ENCODE measurements at places on chromosomes 16 and 17. TPM values are rescaled to one million over a fixed set of nuclear protein-coding genes. Genes with fewer than 3 reads are reported as not detected.
A peak's percentile ranks its signal among the peaks of the same experiment; 100 is the strongest.

DNA sequence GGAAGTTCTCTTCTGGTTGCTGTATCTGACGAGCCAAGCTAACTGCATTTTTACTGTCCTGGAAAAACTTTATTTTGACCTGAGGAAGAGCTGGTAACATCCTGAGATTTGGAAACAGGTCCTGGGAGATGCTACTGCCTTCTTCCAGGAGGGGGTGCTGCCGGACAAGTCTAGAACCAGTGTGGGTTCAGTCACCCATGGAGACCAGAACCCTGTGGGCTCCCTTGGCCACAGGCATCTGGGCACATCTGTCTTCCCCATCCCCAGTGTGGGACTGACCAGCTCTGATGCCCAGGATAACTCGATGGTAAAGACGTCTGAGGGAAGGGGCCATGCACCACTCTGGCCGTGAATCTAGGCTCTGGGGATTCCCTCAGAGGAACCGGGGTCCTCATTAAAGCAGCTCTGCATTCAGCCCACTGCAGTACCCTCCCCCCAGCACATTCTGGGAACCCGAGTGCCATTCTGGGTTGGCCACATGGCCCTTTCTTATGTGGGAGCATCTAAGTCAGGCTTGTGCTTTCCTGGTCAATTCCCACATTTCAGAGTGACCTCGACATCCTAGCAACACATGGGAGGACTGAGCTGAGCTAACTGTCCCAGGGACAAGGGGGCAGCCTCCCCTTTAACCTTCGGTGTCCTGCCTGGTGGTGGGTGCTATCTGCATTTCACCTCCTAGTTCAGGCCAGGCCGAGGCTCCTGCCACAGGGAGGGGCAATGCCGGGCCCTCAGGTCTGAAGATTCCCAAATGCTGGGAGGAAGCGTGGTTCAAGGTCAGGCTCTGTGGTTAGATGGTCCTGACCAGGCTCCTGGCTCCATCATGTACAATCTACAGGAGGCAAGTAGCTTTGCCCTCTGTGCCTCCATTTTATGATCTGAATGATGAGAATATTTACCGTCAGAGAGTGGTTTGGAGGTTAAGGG lies 6.4 kb downstream of the C16orf86 start:
- DNase-seq, result peak; percentile 40

Gene KRTAP2-2
- not detected for total RNA-seq

DNA sequence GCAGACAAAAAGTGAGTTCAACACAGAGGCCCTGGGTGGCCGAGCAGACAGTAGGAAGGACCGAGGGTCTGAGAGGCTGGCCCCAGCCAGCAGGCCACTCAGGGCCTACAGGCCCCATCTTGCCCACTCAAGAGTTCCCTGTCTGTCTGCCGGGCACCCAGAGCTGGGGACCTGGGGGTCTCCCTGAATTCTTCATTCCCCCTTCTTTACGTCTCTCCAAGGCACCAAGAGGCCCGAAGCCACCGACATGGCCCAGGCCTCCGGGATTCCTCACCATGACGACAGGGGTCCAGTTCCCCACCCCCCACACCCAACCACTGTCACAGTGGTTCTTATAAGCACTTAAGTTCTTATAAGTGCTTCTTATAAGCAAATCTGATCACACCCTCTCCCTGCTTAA lies 49.2 kb downstream of the NOS2 start:
- no peak for DNase-seq

DNA sequence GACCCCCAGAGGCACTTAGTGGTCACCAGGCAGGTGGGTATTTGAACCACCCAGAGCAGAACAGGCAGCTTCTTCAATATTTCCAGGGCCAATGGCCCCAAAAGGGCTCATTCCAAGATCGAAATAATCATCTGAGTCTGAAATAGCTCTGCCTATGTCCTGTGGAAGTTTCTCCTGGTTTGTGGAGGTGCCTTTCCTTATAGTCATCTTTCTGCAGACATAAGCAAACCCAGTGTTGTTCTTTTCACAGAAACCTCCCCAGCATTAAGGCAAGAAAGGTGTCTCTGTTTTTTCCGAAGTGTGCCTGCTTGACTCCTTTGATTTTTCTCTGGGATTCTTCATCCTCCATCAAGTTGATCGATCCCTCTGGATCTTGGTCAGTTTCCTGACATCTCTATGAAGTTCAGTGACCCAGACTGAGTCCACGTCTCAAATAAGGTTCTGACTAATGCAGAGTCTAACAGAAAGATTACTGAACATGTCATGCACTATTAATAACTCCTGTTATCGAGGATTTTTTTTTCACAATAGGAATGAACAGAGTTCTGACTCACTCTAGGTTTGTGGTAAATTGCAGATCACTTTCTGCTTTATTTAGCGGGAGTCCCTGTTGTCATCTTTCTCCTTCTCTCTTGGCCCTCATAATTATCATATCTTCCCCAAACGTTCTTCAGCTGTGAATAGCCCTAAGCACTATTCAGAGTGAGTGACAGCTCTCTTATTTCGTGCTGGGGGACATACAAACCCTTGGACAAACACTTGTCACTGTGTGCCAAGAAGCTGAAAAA lies 1.5 kb downstream of the LRRC3C start:
- DNase-seq, result no peak

GRCh38 chr16:20026361-20027072 lies 47.2 kb downstream of the GPR139 start:
- DNase-seq, result no peak

Gene COX4I1
- total RNA-seq, result 521 TPM

Gene MRC2
- total RNA-seq, result 6.7 TPM

Gene NOG
- 15.4 TPM for total RNA-seq

DNA sequence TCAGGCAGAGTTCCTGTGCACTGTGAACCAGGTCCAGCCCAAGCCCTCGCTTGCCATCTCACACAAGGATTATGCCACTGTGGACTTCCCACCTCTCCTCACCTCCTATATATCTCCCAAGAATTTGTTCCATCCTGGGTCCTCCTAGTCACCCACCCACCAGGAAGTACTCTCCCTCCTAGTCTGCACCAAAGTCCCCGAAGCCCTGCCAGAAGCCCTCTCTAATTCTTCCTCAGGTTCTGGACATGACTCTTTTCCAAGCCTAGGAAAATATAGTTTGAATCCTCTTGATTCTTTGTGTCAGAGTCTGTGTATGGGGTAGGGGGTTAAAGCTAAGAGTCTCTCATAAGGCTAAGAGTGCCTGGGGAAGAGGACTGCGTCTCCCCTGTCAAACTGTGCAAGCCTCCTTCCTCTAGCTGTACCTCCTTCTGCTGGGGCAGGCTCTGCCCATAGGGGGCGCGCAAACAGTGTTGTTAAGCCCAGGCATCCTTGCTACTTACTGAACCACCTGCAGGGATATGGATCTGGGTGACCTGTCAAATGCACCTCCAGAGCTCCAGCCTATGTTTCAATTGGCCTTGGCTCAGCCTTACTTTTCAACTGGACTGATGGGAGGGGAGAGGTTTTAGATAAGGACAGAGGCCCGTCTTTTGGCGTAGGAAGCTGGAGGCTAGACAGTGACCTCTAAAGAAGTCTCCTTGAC lies 16.6 kb upstream of the DLX4 start:
- peak; percentile 71 for DNase-seq

GRCh38 chr16:80142281-80142680 lies 398.5 kb upstream of the DYNLRB2 start:
- no peak for DNase-seq

Gene LRRC37A2
- total RNA-seq, result 49.3 TPM

DNA sequence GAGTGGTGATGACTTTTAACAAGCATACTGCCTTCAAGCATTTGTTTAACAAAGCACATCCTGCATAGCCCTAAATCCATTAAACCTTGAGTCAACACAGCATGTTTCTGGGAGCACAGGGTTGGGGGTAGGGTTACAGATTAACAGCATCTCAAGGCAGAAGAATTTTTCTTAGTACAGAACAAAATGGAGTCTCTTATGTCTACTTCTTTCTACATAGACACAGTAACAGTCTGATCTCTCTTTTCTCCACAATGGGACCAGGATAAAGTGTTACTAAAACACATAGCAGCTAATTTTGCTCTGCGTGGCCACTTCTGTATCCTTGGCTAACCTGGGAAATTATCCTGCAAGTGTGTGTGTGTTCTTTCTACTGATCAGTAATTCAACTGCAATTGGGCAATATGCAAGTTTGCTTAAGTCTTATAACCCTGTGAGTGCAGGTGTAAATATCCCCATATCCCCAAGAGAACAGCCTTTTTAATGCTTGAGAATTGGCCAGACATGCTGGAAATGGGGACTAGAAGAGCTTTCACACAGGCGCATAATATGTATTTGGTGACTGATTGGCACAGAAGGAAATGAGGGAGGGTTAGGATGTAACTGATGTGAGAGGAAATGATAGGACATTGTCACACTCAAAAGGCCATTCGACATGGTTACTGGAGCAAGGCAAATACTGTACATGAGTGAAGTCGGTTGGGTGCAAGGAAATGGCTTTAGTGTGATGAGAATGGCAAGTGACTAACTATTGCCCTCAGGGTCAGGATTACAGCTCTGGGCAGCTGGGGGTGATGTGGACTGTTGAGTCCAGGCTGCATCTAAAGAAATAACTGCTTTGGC lies 10.8 kb upstream of the ANKS4B start:
- DNase-seq, result no peak

- DNase-seq, result no peak
Measured at GRCh38 chr17:27939474-27940465, 46.6 kb upstream of the LYRM9 start.

DNA sequence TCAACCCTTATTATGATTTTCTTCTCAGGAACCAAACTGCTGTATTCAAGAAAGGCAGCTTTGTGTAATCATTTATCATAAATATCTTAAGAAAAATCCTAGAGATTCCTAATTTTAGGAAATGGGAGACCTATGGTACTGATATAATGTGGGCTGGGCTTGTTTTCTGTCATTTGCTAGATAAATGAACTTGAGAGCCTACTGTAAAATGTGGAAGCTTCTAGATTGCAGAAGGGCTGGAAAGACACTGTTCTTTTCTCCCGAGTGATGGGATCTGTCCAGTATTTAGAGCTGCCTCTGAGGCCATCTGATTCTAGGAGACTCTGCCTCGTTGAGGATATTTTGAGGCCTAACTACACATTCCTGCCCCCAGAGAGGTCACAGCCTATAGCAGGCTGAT lies 19.9 kb upstream of the STH start:
- no peak for DNase-seq

- no peak for DNase-seq
Measured at GRCh38 chr17:66152756-66153155, 39.2 kb downstream of the CEP112 start.

DNA sequence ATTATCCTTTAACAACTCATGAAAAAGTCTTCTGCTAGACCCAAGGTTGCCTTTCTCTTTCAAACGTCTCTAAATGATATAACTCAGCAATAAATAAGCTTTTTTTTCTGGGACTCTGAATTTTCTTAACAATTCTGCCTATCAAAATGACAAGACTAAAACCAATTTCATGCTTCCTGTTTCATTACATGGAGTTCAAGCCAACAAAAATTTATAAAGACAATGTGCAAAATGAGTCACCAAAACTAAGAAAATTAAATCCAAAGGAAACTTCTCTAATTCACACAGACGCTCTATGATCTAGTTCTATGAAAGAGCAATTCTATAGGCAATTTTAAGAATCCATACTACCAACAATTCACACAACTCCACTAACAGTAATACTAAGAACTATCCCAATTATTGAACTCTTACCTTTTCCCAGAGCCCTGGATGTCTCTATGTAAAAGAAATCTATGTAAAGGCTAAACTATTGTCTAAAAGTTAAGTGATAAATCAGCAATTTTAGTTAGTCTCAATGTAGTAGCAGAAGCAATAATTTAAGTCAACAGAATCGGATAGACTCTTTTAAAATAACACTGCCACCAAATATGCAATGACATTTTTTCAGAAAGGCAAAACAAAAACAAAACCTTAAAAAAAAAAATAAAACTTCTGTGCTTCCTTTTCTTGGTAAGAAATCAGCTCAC lies 44.2 kb downstream of the ZZEF1 start:
- DNase-seq, result no peak

Gene FBXL20
- total RNA-seq, result 38.5 TPM

Gene TBC1D3L
- 35.7 TPM for total RNA-seq

Gene TLCD3A
- 0.55 TPM for total RNA-seq

Gene KDM6B
- 119 TPM for total RNA-seq

Gene MT1H
- not detected for total RNA-seq

- DNase-seq, result no peak
Measured at GRCh38 chr17:28467456-28468025, 5.9 kb upstream of the SLC13A2 start.

DNA sequence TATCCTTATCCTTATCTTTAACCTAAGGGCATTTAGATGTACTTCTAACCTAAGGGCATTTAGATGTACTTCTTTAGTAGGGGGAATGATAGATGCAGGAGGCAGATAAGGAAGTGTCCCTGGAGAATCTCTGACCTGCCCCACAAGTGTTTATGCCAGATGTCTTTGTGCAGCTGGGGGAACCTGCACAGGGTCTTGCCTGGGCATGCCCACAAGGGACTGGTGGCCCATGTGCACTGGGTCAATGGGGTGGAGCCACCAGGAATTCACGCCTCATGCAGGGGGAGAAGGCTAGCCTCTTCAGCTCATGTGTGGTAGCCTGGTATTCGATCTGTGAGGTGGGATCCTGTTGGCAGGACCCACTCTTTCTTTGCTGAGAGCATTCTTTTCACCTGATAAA lies 38.0 kb downstream of the CA10 start:
- DNase-seq, result no peak

Gene CHP2
- total RNA-seq, result not detected

- DNase-seq, result no peak
Measured at GRCh38 chr17:55161935-55162555, 102.7 kb upstream of the HLF start.

DNA sequence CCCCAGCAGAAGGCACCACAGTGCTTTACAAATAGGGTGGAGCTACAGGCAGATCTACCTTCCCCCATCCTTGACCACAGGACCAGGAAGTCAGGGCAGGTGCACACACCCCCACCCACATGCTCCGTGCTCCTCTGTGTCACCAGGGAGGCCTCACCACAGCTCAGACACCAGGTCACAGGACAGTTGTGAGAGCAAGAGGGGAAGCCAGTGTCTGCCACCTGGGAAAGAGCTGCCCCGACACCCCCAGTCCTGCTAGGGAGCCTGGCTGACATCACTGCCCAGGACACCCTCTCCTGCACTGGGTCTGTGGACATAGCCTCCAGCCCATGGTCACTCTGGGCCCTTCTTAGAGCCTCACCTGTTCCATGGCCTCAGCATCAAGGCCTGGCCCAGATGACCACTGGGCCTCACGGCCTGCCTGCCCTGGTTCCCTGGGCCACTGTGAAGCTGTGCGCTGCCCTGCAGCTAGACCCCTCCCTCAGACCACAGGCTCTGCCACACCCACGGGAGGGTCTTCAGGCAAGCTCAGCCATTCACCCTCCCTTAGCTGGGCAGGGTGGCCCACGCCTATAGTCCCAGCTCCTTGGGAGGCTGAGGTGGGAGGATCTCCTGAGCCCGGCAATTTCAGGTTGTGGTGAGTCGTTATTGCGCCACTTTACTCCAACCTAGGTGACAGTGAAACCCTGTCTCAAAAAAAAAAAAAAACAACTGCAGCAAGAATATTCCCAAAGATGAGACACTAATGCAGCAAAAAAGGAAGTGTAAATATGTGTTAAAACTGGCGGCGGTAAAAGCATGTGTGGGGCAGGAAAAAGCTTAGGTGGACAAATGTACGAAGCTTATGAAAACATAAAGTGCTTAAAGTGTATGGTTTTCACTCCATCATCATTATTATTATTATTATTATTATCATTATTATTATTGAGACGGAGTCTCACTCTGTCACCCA lies 14.2 kb downstream of the POLR3K start:
- peak; percentile 79 for DNase-seq

All from CD4-positive, alpha-beta memory T cell (primary cell).